ENCODE measurements at places on chromosomes 5 and 9.
A peak's percentile ranks its signal among the peaks of the same experiment; 100 is the strongest.

DNA sequence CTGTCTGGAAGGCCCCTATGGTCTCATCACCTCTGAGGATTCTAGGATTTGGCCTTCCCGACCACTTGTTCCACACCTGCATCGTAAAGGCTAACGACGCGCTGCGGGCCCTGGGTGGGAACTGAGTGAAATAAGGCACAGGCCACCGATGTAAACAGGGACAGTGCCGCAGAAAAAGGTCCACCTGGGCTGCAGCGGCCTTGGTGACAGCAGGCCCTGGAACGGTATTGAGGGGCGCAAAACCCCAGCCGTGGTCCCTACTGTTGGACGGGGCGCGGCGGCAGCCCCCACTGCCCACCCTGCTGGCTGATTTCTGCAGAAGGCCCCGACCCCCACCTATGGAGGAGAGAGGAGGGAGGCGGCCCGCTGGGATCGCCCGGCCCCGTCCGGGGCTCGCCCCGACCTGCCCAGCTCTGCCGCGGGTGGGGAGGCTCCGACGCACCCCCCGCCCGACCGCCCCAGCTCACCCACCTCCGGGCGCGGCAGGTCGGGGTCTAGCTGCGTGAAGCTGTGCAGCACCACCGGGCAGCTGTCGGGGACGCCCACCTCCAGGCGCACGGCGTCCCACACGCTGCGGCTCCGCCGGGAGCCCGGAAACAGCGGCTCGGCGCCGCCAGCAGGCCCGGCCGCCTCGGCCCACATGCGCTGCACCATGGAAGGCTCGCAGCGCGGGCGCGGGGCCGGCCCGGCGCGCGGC lies 391 bp downstream of the RALGDS start:
- DNase-seq: no peak

DNA sequence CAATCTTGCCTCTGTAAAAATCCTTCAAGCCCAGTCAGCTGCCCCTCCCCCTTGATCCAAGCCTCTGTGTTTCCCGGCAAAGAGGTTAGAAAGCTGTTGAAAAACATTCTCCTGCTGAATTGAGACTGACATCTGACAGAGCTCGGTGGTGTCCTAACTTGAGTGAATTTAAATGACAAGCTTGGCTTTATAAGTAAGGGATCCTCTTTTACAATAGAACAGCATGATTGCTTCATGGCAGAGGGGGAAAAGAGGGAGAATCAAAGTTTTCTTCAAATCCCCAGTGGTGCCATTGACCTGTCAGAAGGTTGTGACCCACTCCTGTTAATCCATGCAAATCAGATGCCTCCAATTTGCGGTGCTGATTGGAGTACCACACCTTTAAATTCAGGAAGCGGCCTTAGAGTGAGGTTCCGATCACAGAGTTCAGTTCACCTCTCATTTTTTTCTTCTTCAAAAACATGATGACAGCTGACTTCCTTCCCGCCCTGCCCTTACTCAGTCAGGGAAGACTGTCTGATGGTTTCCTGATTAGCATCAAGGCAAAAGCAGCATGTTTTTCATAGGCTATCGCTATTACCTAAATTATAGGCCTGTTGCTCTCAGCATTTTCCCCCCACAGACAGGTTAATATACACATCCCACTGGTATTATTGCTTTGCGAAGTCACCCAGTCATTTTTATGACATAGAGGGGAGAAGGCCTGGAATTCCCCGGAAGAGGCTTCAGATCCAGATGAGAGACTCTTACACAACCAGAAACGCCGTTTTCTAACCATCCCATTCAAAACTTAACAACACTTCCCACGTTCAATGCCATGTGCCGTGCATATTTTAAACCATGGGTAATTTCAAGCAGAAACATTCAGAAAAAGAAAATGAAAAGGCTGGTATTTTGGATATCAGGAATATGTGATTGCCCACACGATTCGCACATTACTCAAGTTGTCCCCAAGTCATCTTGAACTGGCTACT lies 141.4 kb downstream of the EBF1 start:
- DNase-seq: no peak

- no peak for DNase-seq
Observed at GRCh38 chr9:6987381-6987780, 229.6 kb downstream of the KDM4C start.

- DNase-seq: no peak
Observed at GRCh38 chr9:112308588-112308987, 24.8 kb downstream of the PTBP3 start.

GRCh38 chr5:174327317-174327864 lies 281.9 kb downstream of the NSG2 start:
- DNase-seq: peak; percentile 75

- no peak for DNase-seq
Observed at GRCh38 chr9:106668534-106668933, 194.4 kb upstream of the ZNF462 start.

GRCh38 chr5:154262342-154262741 lies 71.8 kb downstream of the GALNT10 start:
- DNase-seq: no peak

- no peak for DNase-seq
Observed at GRCh38 chr5:28580616-28581015, 1542.2 kb upstream of the CDH9 start.

DNA sequence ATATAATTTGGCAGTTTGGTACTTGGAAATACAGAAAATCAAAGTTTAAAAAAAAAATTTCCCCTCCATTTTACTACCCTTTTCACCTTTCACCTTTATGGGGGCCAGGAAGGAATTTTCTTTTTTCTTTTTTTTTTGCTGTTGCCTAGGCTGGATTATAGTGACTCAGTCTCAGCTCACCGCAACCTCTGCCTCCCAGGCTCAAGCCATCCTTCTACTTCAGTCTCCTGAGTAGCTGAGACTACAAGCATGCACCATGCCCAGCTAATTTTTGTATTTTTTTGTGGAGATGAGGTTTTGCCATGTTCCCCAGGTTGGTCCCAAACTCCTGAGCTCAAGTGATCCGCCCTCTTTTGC lies 9.1 kb downstream of the CHMP5 start:
- DNase-seq: no peak

- DNase-seq: no peak
Observed at GRCh38 chr9:91028166-91028827, 226.7 kb downstream of the SYK start.

GRCh38 chr5:40374853-40375252 lies 304.9 kb upstream of the PTGER4 start:
- DNase-seq: no peak

GRCh38 chr9:98545021-98545420 lies 163.7 kb downstream of the GABBR2 start:
- DNase-seq: no peak

GRCh38 chr9:38020151-38021076 lies 48.6 kb downstream of the SHB start:
- DNase-seq: no peak

GRCh38 chr5:133309984-133310621 lies 258.3 kb downstream of the HSPA4 start:
- DNase-seq: no peak

GRCh38 chr5:113065626-113066025 lies 89.0 kb downstream of the DCP2 start:
- no peak for DNase-seq

- DNase-seq: no peak
Observed at GRCh38 chr5:132628814-132629213, 29.2 kb upstream of the IL13 start.

DNA sequence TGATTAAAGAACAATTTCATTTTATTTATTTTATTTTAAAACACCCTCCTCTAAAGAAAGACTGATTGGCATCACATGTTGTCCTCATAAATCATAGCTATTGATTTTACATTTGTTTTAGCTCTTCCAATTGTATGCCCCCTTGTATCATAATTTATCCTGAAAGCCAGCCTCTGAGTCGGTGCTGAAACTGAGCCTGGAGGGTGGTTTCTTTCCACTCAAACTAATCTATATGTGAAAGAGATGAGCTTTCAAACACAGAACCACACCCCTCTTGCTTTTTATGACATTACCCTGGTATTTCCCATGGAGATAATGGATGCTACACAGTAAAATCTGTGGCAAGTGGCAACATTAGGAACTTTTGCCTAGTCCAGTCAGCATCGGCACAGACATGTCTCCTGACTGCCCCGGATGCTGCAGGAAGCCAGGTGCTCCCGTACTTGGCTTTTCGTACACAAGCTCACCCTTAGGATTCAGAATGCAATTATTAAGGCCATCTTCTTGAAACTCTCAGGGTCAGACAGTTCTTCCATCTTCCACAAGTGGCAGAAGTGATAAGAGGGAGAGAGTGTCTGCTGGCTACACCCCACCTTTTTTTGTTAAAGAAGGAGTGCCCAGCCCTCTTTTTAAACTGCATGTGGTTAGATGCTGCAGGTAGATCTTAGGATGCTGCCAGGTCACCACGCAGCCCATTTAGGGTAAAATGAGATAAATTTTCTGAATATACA lies 91.1 kb downstream of the SNCAIP start:
- DNase-seq: no peak

DNA sequence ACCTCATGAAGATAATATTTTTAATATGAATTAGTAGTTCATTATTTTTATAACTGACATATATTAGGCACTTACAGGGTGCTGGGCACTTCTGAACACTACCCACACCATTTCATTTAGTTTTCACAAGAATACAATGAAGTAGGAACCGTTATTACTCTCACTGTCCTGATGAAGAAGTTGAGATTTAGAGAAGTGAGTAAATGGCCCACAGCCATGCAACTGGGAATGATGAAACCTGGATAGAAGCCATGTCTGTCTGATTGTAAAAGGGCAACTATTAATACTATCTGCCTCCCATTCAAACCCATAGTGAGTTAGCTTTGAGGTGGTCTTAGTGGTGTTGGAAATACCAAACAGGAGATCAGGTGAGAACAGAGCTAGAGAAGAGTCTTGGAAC lies 29.6 kb upstream of the OTULINL start:
- no peak for DNase-seq

DNA sequence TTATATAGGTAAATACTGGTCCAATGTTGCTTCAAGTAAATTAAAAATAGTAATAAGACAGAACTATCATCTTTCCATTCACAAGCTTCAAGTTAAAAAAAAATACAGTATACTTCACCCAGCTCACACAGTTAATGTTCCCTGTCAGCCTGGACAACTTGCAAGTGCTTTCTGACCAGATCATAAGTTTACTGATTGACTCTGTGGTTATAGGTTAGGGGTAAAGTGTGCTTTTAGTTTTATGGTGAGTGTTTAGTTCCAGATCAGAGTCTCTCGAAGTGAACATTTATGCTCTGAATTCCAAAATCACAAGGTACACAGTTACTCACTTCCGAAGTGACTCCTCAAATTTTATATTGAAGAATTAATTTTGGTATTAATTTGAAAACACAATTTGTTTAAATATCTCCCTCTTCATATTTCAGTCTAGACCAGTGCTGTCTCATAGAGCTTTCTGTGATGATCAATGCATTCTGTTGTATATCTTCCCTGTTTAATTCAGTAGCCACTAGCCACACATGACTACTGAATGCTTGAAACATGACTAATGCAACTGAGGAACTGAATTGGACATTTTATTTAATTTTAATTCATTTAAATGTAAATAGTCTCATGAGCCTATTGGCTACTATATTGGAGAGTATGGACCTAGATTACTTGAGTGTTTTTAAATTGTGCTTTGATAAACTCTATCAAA lies 90.7 kb downstream of the MEF2C start:
- DNase-seq: no peak

GRCh38 chr9:93644397-93645088 lies 68.2 kb downstream of the PHF2 start:
- DNase-seq: no peak

- no peak for DNase-seq
Observed at GRCh38 chr9:33106827-33107621, 30.6 kb upstream of the SMU1 start.

DNA sequence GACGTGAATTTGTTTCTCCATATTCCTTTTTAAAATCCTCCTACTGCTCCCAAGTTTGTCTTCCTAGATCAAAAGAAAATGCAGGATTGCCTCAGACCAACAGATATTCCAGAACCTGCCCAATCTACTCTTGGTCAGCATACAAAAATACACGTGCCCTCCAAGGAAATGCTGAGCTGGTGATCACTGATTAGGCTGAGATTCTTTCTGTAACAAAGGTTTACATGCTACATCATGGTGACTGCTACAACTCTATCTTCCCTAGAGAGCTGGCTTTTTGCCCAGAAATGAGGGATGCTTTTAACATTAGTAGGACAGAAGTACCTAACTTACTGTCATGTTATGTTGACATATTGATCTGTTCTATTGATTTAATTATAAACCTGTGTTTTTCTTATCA lies 35.5 kb downstream of the OR2Y1 start:
- no peak for DNase-seq
